CD4-positive, alpha-beta T cell (primary cell): ENCODE measurements at places on chromosomes 16 and 17. TPM values are rescaled to one million over a fixed set of nuclear protein-coding genes. Genes with fewer than 3 reads are reported as not detected.

DNA sequence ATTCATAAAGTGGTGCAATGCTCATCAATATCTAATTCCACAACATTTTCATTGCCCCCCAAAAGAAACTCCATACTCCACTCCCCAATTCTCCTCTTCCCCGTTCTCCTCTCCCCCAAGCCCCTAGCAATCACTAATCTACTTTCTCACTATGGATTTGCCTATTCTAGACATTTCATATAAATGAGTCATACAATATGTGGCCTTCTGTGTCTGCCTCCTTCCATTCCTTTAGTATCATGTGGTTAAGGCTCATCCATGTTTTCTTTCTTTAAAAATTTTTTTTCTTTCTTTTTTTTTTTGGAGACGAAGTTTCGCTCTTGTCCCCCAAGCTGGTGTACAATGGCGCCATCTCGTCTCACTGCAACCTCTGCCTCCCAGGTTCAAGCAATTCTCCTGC, 56.3 kb upstream of the HAS3 start:
- DNase-seq = no peak

- DNase-seq = no peak
Observed at GRCh38 chr17:78037280-78037679, 78.8 kb downstream of the TNRC6C start.

DNA sequence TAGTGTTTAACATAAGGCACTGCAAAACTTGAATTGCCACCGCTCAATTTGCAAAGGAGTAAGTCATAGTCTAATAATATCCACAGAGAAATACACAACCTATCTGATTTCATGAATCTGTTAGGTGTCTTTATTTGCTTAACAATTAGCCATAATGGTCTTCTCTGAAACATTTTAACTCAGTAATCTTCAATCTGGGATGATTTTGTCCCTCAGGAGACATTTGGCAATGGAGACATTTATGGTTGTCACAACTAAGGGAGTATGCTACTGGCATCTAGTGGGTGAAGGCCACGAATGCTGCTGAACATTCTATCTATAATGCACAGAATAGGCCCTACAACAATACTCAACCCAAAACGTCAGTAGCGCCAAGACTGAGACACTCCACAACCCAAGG, 4.3 kb downstream of the UBE2G1 start:
- no peak for DNase-seq

Gene CCL2
- not detected for total RNA-seq
